IMR-90 (cell line): ENCODE measurements at places on chromosomes 3 and 15.

GRCh38 chr3:109191421-109191820 lies 54.9 kb downstream of the C3orf85 start:
- DNase-seq: no peak

GRCh38 chr3:52504977-52505376 lies 9.8 kb downstream of the STAB1 start:
- DNase-seq: no peak

GRCh38 chr3:59809710-59810444 lies 760.1 kb upstream of the CFAP20DC start:
- DNase-seq: peak; percentile 57

DNA sequence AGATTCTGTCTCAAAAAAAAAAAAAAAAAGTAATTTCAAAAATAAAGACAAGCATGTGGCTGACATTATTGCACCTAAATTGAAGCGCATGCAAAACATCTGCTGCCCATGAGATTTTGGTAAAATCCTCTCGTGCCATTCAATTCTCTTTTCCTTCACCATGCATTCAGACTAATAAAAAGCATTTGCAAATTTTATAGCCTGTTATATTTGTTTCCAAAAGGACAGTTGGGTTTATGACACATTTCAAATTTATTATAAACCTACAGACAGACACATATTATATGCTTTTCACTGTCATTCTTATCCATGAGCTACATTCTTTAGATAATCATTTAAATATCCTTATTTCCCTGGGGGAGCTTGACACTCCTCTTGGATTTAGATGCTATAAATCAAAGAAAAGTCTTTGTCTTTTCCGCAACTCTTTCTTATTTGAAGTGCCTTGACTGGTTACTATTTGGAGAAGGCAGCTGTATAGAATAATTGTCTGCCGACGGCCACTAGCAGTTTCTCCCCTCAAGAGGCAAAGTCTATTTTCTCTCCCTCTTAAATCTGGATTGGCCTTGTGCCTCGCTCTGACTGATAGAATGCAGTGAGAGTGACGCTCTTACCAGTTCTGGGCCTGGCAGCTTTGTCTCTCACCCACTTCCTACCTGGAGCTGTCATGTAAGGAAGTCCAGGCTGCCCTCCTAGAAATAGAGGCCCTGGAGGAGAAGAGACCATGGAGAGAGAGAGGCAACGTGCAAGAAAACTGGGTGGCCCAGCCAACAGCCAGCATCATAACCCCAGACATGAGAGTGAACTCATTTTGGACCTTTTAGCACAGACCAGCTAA lies 6.8 kb upstream of the LRIG1 start:
- no peak for DNase-seq

DNA sequence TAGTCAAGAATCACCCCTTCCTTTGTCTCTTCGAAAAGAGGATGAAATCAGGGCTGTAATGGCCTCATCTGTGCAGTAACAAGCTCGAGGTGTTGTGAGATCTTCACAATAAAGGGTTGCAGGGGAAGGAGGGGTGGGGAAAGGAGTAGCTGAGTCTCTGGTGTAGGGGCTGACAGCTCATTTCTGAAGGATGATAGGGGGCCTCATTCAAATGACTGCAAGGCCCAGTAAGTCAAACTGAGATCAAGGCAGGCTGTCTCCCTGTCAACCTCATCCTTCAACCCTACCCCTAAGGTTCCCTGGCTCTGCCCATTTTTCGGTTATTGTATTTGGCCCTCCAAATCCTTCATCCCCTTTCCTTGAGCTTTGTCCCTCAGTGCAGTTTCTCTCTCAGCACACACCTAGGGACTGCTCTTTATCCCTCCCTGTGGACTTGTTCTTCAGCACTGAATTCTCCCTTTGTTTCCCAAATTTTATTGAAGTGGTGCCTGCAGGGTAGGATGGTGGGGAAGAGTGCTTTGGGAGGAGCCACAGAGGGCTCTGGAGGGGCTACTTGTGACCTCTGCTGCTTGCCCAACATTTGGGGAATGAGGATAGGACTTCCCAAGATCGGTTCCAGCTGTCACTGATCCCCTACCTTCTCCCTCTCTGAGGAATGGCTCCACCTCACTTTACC lies 38.1 kb downstream of the ZNF589 start:
- no peak for DNase-seq

DNA sequence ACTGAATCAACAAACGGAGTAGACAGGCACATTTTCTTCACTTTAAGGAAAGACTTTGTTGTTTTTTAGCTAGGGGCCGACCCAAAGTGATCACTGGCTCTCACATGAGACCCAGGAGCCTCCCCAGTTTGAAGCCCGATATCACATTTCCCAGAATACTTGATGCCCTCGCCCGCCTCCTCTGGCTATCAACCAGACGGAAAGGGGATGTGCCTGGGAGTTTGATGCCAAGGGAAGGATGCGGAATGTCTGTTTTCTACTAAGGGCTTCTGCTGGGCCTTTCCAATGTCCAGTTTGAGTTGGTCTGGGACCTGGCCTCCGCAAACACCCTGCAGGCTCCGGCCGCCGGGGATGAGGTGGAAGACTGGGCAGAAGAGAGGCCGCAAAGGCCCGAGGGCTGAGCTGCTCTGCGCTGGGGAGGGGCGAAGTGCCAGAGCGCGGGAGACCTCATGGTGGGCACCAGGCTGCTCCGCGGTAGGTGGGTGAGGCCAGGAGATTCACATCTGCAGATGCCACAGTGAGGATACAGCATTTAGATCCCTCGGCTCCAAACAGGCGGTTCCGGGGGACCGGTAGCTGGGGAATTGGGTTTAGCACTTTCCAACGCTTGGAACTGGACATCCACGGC lies 491 bp upstream of the ZNF774 start:
- no peak for DNase-seq

- peak; percentile 94 for DNase-seq
These were observed 15.2 kb downstream of the GNAI2 start for GRCh38 chr3:50251220-50251619.

- DNase-seq: peak; percentile 15
These were observed 21.9 kb downstream of the LSAMP start for GRCh38 chr3:116423374-116423773.

- no peak for DNase-seq
These were observed 56.7 kb downstream of the UQCC5 start for GRCh38 chr3:52593103-52593502.

GRCh38 chr15:82140886-82141285 lies 95.1 kb upstream of the MEX3B start:
- no peak for DNase-seq

DNA sequence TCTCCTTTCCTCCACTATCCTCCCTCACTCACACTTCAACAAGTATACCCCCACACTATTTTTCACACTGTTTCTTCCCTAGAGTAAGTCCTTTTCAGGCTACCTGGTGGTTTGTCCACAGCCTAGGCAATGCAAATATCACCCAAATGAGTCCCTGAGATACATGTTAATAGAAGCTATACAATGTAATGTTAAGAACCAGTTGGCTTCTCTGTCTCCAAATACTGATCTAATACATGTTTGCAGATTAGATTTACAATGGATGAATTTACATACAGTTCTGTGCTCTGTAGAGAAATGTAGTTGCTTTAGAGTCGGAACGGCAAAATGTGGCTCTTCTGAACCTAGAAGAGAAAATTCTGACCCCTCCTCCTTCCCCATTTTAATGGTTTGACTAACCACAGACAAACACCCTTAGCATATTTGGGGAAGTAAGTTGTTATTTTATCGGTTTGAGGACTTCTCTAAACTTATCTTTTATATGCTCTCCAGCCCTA lies 63.6 kb upstream of the MBNL1 start:
- DNase-seq: no peak

DNA sequence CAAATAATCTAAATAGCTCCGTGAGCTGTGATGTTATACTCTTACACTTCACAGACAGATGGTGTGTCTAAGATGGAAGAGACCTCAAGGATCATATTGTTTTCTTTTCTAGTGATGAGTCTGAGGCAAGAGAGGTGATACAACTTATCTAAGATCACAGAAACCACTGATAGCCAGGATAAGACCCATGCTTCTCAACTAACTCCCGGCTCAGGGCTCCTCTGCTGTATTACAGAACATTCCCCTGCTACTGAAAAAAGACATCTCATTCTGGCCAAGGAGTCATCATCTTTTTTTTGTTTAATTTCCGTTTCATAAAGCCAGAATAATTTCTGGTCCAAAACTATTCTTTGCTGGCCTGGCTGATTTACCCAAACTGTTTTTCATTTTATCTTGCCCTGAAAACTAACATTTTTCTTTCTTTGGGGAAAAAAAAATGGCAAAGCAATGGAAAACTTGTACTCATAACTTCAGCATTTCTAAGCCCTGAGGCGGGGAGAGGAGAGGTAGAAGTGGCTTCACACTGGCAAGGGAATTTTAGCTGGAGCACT lies 46.9 kb upstream of the GAP43 start:
- no peak for DNase-seq

DNA sequence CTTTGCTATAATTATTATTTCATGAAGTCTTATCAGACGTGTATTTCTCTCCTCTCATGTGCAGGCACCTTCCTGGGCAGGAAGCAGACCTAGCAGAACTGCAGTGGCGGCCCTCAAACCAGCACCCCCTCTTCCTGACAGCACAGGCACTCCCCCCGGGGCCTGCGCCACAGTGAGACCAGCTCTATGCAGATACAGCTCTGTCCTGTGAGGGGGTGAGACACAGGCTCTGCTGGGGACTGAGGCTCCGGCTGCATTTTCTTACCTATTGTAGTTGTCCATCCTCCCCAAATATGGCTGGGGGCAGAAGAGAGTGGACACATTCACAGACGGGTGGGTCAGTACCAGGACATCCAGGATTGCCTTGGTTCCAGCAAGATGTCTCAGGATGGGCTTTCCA lies 5.0 kb downstream of the CISH start:
- DNase-seq: no peak

DNA sequence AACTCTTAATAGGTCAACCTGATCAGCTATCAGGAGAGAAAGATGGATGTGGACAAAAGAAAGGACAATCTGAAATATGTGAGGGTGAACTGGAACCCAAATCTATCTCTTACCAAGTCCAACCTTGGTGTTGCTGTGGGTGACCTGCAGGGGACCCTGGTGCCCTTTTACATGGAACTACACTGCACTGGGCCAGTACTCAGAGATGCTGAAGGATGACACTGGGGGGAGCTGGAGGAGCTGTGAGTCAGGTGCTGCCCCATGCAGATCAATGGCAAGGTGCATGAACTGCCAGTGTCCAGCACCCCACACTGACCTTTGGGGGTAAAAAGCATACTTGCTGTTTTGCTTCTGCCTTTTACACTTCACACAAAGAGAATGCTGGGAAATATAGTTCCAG lies 55.6 kb upstream of the TBC1D5 start:
- DNase-seq: no peak

- no peak for DNase-seq
These were observed 82.0 kb upstream of the LRIG1 start for GRCh38 chr3:66582721-66583423.

GRCh38 chr15:41878355-41878699 lies 15.5 kb downstream of the SPTBN5 start:
- DNase-seq: no peak

GRCh38 chr3:166263460-166263859 lies 426.2 kb upstream of the BCHE start:
- DNase-seq: no peak
